ENCODE measurements at places on chromosomes 16 and 17.

DNA sequence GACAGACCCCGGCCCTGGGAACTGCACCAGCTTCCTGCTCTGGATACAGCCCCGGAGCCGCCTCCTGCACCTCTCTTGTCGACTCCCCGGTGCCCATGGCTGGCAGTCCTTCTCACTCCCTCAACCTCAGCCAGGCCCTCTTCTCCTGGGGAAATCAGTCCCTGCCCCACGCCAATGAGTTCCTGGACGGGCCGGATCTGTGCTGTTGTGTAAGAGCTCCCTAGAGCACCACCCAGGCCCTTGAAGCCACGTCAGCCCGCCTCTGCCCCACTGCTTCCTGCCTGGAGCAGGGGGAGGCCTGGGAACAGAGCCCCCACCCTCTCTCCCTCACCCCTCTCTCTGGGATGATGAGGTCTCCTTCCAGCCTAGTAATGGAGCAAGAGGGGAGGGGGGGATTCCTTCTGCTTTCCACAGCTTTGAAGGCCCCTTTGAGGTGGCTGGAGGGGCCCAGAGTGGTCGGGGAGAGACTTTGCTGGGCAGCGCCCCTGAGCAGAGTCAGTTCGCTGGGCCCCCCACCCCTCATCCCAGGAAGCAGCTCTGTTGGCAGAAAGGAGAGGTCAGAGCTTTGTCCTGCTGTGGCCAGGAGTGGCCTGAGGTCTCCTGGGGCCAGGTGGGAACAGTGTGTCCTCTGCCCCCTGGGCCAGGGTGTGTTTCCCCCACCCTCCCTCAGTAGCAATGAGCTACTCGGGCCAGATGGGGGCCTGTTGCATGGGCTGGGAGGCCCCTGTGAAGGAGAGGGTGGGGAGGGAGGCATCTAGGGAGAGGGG is 3.8 kb downstream of the PRR29 start:
- no peak for DNase-seq

DNA sequence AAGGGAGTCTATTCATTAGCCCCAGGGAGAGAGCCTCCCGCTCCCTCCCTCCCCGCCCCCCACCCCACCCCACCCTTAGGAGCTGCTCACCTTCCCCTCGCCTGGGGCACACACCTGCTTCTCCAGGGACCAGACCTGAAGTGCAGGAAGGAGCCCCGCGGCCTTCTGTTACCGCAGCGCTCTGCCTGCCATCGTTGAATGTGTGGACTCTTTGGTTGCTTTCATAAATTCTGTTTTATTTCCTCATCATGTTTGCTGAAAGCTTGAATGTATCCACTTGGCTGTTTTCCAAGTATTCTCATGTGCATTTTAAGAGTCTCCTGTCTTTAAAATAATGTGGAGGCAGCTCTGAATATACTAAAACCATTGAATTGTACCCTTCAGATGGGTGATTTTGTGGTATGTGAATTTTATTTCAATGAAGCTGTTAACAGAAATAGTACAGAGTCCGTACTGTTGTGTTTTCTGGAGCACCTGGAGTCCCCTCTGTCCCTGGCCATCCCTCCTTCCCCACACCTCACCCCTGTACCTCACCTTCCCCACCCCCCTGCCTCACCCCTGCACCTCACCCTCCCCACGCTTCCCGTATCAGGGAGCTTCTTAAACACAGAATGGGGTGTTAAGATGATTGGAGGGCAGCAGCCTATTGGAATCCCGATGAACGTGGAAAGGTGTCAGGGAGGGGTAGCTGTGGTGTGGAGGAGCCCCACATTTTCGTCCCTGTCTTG is 25.5 kb downstream of the RAB11FIP3 start:
- no peak for DNase-seq

DNA sequence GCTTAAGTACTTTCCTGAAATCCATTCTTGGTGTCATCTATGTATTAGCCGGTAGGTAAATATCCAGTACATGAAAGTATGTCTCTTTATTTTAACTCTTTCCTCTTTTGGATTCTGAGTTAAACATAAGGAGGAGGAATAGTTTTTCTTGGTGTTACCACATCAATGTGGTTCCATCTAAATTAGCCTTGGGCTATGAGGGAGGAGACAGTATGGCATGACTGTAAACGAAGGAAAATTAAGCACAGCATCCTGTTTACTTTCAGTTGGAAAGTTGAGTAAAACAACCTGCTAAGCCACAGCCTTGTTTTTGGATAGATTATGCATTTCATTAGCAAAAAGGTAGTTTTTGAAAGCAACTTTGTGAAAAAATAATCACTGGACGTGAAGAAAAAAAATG is 693.0 kb upstream of the SOX9 start:
- no peak for DNase-seq

DNA sequence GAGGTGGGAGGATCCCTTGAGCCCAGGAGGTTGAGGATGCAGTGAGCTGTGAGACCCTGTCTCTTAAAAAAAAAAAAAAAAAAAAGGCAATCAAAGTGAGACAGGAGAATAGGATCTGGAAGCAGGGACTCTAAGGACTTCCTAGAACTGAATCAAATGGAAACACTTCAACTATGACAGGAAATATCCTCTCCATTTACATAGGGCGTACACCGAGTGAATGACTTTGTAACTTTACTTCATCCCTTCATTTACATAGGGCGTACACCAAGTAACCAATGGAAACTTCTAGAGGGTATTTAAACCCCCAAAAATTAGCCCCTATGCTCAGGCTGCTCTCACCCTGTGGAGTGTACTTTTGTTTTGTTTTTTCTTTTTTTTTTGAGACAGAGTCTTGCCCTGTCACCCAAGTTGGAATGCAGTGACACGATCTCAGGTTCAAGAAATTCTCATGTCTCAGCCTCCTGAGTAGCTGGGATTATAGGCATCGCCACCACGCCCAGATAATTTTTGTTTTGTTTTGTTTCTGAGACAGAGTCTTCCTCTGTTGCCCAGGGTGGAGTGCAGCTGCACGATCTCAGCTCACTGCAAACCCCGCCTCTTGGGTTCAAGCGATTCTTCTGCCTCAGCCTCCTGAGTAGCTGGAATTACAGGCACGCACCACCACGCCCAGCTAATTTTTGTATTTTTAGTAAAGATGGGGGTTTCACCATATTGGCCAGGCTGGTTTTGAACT is 9.6 kb upstream of the PRPSAP1 start:
- no peak for DNase-seq

GRCh38 chr16:30443631-30444030 is 2.0 kb downstream of the SEPHS2 start:
- DNase-seq = no peak

DNA sequence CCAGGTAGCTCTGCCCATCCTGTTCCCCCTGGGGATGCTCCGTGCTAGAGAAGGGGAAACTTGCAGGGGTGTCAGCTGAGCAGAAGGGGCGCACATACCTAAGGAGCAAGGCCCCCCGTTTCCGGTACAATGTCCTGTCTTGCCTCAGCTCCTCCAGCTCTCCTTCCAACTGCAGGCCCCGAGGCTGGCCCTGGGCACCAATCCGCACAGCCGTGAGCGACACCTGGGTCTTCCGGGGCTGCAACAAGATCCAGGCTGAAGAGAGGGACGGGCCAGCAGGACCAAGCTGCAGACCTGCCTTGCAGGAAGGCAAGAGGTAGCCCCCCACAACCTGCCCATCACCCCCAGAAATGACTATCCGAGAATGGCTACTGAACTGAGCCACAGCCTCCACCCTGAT is 102.6 kb downstream of the RMI2 start:
- DNase-seq = no peak

DNA sequence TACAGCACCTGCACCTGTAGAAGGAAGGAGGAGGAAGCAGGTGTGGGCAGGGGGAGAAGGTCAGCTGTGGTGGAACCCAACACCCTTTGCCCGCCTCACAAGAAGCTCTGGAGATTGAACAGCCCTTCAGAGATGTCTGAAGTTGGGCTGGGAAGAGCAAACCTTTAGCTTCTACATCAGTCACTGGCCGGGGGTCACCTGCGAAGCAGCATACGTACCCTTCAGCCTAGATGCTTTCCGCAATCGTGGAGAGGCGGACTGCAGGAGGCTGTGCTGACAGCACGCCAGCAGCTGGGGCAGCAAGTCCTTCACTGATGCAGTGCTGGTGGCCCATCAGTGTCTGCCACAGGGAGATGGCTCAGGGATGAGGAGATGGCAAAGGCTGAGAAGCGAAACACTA is 5.2 kb upstream of the HS3ST3B1 start:
- DNase-seq = no peak

- no peak for DNase-seq
Measured at GRCh38 chr17:62882878-62883277, 74.8 kb upstream of the MARCHF10 start.

- no peak for DNase-seq
Measured at GRCh38 chr17:18916816-18917500, 35.0 kb upstream of the SLC5A10 start.

DNA sequence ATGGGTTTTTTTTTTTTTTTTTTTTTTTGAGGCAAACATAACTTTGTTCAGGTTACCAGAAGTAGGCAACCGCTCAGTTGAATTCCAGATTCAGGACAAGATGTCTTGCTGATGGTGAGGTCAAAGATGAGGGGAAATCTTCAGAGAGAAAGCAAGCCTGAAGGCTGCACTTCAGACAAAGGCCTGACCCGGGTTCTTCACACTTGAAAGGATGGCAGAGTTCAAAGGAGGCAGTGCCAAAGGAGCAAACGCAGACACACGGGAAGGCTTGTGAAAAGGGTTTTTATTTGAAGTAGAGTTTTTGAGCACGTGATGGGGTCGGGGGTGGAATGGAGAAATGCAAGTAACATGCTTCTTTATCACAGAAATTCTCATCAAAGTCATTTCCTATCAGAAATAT is 960.2 kb upstream of the EEF2KMT start:
- no peak for DNase-seq

DNA sequence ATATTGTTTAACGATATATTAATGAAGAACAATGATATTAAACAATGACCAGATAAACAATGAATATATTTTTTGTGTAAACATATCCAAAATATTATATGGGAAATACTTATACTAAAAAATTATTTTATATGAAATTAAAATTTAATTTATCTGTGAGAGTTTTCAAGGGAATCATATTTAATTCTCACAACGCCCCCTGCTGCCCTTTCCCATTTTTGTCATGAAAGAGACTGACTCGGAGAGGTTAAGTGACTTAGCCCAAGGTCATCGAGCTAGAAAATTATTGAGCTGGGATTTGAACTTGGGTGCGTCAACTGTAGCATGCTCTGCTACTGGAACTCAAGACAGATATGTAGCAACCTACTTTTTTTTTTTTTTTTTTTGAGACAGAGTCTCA is 7.2 kb upstream of the MYCBPAP start:
- no peak for DNase-seq

- no peak for DNase-seq
Measured at GRCh38 chr16:17831330-17831729, 360.6 kb upstream of the XYLT1 start.

- DNase-seq = no peak
Measured at GRCh38 chr17:47882247-47882646, 13.8 kb upstream of the SP2 start.

- DNase-seq = no peak
Measured at GRCh38 chr17:40291281-40291664, 3.6 kb downstream of the CDC6 start.

DNA sequence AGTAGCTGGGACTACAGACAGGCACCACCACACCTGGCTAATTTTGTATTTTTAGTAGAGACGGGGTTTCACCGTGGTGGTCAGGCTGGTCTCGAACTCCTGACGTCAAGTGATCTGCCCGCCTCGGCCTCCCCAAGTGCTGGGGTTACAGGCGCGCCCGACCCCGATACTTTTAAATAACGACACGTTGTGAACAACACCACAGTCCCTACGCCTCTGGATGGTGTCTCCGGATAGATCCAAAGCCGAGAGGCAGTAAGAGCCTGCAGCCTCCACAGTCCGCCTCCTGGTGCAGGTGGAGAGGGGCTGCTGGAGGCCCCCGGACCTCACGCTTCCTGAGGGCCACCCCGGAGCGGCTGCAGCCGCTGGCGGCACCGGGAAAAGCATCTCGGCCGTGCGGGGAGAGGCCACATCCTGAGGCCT is 741 bp upstream of the TLCD3A start:
- no peak for DNase-seq

DNA sequence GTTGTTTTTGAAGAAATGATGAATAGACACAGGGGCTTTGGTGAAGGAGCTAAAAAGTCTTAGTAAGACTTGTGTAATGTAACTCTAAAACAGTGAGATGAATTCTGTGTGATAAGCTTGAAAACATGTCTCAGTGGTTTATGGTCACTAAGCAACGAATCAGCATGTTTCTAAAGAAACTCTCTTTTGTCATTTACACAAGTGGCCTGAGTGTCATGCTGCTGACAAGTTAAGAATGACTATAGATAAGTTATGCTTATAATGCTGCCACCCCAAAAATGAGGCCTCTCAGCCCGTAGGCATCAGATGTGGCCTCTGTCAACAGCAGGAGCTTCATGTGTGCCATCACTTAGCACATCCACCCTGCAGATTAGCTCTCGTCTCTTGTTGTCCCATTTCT is 8.7 kb downstream of the COX10 start:
- no peak for DNase-seq

DNA sequence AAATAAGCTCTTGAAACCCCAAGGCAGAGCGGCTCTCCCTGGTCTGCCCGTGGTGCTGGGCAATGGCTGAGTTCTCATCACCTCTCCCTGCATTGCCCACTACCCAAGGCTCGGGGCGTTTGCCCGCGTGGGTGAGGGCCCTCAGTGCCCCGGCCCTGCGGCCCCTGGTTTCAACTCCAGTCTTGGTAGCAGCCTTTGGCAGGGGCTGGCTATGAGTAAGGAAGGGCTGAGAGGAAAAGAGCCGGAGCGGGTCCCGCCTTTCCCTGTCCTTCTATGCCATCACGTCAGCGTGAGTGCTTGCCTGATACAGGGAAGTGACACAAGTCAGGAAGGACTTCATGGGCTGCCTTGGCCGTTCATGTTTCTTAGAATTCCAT is 71.7 kb upstream of the CBX4 start:
- DNase-seq = no peak

GRCh38 chr17:40915721-40916256 is 21.7 kb downstream of the KRT23 start:
- DNase-seq = no peak

DNA sequence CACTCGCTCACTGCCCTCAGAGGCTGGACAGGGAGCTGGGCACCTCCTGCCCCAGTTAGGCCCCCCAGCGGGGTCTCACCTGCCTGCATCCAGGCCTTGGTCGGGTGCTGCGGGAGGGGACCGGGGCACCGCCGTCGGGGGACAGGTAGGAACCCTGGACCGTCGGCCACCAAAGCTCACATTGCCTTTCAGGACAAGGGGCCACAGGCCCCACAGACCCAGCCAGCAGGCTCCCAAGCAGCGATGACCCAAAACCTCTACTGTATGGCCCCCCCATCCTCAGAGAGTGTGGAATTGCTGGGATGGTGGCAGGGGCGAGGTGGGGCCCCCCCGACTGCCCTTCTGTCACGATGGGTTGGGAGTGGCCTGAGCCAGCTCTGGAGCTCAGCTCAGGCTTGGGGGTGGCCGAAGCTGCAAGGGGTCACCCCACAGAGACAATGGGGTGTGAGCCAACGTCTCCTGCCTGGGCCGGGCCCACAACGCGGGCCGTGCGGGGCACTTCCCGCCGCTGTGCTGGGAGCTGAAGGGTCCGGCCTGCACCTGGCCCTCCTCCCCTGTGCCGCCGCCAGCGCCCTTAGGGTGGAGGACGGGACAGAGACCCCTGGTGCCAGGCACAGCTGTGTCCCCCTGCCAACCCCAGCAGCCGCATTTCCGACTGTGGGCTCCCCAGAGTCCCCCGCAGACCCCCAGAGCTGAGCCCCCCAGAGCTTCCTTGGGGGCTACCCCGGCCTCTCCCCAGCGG is 498 bp downstream of the IGFALS start:
- no peak for DNase-seq
